ENCODE measurements at places on chromosomes 7 and 10.

- DNase-seq, result no peak
Measured at GRCh38 chr10:24969841-24970281, 17.5 kb upstream of the PRTFDC1 start.

GRCh38 chr10:86371691-86372090, 5.1 kb upstream of the GRID1 start:
- no peak for DNase-seq

GRCh38 chr7:130273081-130273932, 6.6 kb downstream of the CPA2 start:
- peak; percentile 96 for DNase-seq

DNA sequence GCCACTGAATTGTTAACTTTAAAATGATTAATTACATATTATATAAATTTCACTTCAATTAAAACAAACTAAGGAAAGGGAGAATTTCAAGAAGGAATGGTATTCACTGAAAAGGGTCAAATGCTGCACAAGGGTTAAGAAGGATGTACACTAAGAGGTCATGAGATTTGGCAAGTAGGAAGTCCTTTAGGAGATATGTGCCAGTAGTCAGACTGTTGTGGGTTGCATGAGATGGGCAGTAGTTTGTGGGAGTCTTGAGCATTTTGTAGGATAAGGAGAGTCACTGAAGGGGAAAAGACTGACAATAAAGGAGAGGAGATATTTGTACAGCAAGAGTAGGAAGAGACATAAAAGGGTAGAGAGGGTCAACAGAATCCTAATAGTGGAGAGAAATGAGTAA, 12.4 kb upstream of the PTPN12 start:
- DNase-seq, result no peak

DNA sequence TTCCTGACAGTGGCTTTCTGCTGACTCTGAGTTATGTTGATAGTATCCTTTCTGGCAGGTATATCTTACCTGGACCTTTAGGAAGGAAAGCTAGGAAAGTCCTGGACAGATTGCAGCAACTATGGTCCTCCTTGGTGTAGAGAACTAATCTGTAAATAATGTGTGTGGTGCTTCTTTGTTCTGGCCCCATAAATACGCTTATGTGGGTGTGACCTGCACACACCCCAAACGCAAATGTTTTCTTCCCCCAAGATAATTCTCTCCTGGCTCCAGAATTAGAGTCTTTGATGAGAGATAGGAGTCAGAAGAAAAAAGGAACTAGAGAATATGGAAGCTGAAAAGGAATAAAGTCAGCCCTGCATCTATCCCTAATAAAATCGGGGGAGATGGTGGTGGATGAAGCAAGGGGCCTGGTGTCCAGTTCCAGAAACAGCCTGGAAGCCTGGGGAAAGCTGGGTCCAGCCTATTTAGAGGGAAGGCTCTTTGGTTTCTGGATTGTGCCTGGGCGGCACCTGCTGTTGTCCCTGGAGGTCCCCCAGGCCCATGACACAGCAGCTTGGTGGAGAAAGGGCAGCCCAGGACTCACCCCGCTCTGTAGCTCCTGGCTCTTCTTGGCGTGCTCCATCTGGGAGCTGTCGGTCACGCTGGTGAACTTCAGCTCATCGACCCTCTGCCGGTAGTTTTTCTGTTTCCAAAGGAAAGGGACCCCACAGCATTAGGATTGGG, 38.2 kb downstream of the NRAP start:
- DNase-seq, result no peak
